ENCODE measurements at places on chromosomes 12 and 14.

GRCh38 chr12:152440-152839 lies 61.5 kb downstream of the SLC6A12 start:
- peak; percentile 22 for DNase-seq

GRCh38 chr12:9971181-9971580 lies at the start of gene CLEC12A:
TSS of gene CLEC12A (plus strand) at chr12:9971409. CDS start at chr12:9971597, 188 bp downstream.
- DNase-seq, result no peak

GRCh38 chr14:95770777-95771176 lies 56.9 kb upstream of the TCL1A start:
- DNase-seq, result no peak

DNA sequence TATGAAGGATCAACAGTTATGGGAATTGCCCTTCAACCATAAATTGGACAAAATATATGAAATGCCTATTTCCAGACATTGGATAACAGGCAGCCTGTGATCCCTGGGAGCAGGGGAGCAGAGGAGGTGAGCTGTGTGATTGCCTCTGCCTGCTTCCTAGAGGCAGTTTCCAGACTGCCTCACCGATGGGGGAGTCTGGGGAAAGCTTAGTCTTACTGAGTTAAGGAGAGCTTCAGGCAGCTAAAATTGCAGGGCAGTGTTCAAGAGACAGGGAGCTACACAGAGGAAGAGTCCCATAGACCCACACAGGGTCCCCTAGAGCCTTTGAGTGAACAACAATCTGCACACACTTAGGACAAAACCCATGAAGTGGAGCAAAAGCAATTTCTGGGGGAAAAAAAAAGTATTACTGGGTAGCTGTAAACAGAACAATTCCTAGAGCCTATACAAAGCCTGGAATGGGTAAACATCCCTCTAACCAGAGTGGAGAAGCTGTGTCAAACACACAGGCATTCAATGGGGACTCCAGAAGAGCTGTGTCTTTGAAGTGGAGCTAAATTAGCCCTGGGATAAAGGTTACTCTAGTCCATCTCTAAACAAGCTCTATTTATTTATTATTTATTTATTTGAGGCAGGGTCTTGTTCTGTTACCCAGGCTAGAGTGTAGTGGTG lies 48.3 kb upstream of the ACTN1 start:
- DNase-seq, result no peak

GRCh38 chr12:124510301-124510970 lies 57.0 kb downstream of the NCOR2 start:
- no peak for DNase-seq

GRCh38 chr14:97710726-97711125 lies 913.5 kb downstream of the VRK1 start:
- DNase-seq, result no peak

DNA sequence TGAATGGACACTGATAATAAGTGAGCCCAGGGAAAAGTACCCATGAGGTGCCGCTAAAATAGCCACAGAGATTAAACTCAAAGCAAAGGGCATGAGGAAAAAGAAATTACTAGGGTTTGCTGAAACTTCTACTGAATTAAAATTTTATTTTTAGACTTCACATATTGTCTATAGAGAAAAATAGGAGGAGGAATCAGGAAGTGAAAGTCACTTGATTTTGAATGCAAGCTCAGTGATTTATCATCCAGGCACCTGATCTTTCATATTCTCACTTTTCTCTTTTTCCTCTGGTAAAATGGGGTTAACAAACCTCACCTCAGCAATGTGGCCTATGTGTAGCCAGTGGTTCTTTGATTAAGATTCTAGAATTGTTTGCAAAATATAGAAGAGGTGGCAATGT lies 479.8 kb downstream of the BCL11B start:
- DNase-seq, result no peak

- DNase-seq, result no peak
Observed at GRCh38 chr12:29024117-29024516, 125.0 kb upstream of the FAR2 start.

- DNase-seq, result no peak
Observed at GRCh38 chr12:30437044-30437443, 258.6 kb downstream of the IPO8 start.

DNA sequence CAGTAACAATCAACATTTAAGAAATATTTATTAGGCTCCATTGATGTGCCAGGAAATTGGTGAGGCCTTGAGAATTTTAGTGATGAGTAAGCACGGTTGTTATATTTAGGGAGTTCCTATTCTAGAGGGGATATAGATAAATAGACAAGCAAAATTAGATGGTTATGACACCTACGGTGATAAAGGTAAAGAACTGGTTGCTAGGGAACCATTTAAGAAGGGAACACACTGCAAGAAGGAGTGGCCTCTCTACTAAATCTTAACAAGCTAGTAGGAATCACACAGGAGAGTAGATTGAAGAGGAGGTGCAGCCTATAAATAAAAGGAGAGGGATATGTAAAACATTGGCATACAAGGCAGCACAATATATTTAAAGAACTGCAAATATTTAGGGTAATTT lies 155.2 kb downstream of the LRIG3 start:
- peak; percentile 21 for DNase-seq

GRCh38 chr12:42786400-42787148 lies 197.0 kb upstream of the PRICKLE1 start:
- DNase-seq, result no peak

- no peak for DNase-seq
Observed at GRCh38 chr12:57838594-57839302, 7.8 kb downstream of the CTDSP2 start.

DNA sequence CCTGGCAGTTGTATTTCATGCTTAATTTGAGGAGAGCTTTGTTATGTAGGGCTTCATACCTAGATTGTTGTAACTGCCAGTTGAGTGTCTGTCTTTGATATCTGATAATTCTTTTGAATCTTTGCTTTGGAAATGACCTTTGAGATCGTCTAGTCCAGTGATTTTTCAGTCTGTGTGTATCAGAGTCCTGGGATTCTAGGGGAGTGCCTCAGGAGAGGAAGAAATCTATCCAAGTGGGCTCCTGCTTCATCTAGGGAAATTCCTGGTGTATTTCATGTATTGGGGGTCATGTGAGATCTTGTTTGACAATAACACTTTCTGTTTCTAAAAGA lies 98.6 kb downstream of the FIGNL2 start:
- no peak for DNase-seq

DNA sequence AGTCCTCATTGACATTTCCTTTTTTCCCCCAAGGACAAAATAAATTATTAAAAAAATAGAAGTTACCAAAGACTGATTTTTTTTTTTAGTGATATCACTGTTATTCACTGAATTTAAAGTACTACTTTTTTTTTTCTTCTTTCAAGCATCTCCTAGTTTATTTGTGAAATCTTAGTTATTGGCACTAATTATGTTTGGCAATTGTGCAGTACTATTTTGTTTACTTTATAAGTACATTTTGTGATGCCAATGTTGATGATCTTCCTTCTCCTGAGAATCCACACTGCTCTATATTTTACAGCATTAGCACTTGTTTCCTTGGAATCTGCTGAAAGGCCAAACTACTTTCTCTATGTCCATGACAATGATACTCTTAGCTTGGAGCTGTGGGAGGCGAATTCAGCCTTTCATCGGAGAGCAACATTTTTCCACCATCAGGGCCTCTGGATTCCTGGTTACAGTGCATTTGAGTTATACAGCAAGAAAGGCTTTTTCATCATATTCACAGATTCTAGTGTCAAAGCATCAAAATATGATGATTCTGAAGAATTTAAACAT lies 123.8 kb upstream of the PTPRQ start:
- no peak for DNase-seq

DNA sequence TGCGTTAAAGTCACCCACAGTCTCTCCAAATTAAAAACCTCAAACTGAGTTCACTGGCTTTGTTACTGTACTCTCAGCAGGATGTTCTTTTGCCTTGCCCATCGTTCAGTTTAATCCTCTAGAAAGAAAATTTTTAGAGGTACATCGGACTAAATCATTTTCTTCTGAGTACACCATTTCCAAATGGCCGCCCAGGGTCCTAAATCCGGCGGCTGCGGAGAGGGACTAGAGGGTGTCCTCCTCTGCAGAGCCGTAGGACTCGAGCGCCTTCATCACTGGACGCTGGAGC lies 1.4 kb downstream of the LIN7A start:
- DNase-seq, result no peak

DNA sequence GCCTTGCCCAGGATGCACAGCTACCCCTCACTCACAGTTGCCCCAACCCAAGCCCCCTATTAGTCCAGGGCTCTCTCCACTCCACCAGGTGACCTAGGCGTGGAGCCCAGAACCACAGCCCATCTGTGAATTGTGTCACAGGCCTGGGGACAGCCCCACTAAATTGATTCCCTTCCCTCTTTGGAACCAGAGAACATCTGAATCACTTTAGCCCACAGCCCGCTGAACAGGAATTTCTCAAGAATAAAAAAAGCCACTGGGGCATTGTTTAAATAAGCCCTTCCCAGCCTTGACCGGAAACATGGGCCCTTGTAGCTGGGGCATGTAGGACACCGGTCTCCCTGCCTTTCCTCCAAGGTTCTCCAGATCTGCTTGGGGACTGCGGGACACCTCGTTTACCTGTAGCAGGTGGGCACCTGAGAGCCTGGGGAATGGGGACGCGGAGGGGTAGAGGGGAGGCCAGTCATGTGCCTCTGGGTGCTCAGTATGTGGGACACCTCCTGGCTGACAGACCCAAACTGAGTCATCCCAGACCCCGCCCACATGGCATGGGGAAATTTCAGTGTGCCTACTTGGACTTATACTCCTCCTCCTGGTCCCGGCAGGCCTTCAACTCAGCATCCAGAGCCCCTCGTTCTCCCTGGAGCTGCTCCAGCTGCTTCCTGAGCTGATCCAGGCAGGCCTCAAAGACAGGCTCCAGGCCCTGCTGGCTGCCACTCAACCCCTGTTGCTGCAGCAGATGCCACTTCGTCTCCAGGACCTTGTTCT lies 1.3 kb downstream of the KRT78 start:
- no peak for DNase-seq

DNA sequence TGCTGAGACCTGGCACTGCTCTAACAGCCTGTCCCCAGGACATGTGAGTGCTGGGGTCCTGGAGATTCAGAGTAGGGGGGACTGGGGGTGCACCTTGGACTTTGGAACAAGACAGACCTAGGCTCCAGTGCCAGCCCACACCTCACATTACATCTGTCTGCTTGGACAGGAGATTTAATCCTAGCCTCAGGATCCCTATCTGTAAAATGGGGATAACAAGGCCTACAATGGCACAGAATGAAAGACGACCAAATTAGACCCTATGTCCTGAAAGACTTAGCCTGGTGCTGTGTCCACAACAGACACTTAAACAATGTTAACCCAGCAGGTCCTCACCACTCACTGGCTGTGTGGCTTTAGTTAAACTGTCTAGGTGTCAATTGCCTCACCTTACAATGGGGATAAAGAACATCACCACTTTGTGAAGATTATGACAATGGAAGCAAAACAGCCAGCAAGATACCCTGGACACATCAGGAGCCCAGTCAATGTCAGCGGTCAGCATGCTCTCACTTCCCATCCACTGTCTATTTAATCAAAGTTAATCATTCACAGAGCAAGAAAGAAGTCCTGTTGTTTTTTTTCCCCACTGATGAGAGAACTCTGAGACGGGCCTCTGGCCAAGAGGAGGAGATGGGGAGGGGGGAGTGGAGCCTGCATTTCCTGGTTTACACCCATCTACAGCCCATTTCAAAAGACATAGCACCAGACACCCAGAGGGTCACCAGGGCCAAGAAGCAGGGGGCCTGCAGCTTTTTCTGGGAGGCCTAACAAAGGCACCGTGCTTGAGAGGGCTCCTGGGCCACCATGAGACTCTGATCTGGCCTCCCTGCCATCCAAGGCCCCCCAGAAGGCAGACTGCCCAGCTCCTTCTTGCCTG lies 40.6 kb downstream of the ACTN1 start:
- DNase-seq, result no peak

DNA sequence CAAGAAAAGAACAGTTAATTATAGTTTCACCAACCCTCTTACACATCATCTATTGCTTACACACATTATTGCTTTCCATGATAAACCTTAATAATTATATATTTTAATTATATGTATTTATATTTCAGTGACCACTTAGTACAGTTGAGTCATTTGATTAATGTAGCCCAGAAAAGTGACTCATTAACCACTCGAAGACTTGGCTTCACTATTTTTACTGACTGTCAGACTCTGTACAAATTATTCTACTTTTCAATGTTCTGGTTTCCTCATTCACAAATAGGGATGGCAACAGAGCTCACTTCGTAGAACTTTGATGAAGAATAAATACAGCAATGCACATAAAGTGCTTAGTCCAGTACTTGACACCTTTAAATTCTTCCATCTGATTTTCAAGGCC lies 98.3 kb downstream of the CFAP54 start:
- no peak for DNase-seq

DNA sequence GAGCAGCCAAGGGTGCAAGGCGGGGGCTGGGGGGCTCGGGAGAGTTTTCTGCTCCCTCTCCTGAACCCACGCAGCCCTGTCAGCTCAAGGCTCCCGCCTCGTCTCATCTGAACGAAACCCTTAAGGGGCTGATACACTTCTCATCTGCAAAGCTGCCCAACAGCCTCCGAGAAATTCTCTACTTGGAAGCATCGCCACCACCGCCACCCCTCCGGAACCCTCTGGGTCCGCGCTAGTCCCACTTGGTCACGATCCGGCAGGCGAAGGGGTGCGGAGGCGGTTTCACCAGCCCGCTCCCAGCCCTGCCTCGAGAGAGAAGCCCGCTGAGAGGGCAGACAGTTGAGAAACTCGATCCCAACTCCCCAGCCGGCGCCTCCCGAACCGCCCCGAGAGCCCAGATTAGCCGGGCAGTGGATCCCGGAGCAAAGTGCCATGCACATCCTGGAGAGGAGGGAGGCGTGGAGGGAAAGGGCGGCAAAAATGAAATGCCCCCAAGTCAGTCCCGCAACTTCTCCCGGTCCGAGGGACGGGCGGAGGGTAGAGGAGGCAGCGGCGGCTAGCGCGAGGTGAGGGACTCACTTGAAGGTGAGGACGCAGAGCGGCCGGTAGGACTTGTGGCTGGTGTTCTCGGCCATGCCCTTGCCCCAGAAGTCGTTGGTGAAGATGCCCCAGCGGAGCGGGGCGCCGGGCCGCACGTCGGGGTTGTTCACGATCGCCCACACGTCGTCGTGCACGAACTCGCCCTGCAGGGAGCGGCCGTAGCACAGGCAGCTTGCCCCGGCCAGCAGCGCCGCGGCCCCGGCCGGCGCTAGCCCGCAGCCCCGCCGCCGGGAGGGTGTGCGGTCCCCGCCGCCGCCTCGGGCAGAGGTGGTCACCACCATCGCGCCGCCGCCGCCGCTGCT lies 620 bp downstream of the TMTC1 start:
- DNase-seq, result no peak

DNA sequence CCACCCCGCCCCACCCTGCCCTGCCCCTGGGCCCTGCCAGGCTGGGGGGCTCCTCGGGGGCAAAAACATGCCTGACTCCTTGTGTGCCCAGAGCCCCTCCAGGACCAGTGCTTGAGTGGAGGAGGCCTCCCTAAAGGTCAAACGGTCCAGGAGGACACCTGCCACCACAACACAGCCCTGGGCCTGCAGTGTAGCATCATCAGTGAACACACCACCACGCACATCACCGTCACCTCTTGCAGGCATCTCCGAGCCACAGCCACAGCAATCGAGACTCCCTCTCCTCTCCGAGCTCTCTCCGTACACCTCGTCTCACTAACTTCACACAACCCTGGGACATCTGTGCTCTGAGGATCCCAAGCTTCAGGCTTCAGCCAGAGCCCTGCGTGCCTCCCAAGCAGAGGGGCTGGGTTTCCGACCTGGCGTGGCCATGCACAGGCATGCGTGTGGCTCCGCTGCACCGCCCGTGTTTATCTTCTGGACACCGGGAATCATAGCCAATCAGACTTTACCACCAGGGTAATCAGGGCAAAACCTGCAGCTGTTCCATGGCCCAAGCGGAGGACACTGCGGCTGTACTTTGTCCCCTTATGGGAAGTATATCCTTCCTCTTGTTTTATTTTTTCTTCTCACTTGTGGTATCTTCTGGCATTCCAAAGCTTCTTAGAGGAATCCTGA lies 6.2 kb upstream of the DIO3 start:
- DNase-seq, result no peak

Data from NCI-H226 (cell line).